Esophagus squamous epithelium (tissue), 5 donors: ENCODE measurements at places on chromosomes 2 and 18.

GRCh38 chr2:8306530-8307351 lies 375.1 kb upstream of the ID2 start:
- H3K4me1 ChIP-seq: no peaks in the 10 kb centered on the region
- no peak for DNase-seq
- H3K27ac ChIP-seq: peak overlapping the region; percentile 1
- H3K27me3 ChIP-seq: no peaks in the 10 kb centered on the region

- H3K4me1 ChIP-seq: peaks cover 57% of the 10 kb centered on the region
- H3K36me3 ChIP-seq: peaks cover 63% of the 10 kb centered on the region
- H3K4me3 ChIP-seq: peak overlapping the region; percentile 83
- DNase-seq: no peak
- H3K27me3 ChIP-seq: no peaks in the 10 kb centered on the region
Observed at GRCh38 chr2:27369471-27370025, 590 bp downstream of the EIF2B4 start.

- H3K4me1 ChIP-seq: no peaks in the 10 kb centered on the region
Observed at GRCh38 chr2:206368484-206368883, 74.8 kb upstream of the ADAM23 start.

DNA sequence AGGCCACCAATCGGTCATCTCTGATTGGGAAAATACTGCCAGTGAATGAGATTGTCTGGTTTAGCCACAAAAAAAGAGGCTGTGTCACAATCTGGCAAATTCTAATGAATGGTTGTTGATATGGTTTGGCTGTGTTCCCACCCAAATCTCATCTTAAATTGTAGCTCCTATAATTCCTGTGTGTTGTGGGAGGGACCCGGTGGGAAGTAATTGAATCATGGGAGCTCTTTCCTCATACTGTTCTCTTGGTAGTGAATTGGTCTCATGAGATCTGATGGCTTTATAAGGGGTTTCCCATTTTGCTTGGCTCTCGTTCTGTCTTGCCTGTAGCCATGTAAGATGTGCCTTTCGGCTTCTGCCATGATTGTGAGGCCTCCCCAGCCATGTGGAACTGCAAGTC lies 838.3 kb downstream of the SLC4A3 start:
- no peak for DNase-seq
- no peak overlapping the region for H3K27ac ChIP-seq
- H3K27me3 ChIP-seq: no peaks in the 10 kb centered on the region
- no peaks in the 10 kb centered on the region for H3K36me3 ChIP-seq

DNA sequence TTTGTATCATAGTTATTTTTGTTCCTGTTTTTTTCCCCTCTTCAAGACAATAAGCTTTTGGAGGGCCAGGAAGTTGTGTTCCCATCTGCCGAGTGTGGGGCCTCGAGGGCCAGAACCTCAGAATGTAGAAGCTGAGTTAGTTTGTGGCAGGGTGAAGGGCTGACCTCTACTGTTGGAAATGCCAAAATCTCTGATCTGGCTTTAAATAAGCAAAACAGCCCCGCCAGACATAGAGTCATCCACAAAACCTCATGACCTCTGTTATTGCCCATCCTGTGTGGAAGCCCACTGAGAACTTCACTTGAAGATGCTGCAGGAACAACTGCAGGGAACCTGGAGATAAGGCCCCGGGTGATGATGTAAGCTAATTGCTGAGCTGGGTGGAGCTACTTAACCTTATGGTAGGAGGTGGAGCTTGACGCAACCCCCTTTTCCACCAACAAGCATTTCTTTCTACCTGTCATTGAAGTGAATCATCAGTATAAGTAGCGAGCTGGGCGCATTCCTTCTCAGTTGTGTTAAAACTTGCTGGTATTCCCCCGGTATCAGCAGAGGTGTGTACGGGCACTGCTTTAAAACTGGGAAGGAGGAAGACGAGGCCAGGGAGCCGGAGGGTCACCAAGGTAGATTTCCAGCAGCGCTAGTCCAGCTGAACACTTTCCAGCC lies 177.2 kb downstream of the NEDD4L start:
- DNase-seq: no peak
- no peaks in the 10 kb centered on the region for H3K36me3 ChIP-seq
- H3K4me1 ChIP-seq: peaks cover 4% of the 10 kb centered on the region

DNA sequence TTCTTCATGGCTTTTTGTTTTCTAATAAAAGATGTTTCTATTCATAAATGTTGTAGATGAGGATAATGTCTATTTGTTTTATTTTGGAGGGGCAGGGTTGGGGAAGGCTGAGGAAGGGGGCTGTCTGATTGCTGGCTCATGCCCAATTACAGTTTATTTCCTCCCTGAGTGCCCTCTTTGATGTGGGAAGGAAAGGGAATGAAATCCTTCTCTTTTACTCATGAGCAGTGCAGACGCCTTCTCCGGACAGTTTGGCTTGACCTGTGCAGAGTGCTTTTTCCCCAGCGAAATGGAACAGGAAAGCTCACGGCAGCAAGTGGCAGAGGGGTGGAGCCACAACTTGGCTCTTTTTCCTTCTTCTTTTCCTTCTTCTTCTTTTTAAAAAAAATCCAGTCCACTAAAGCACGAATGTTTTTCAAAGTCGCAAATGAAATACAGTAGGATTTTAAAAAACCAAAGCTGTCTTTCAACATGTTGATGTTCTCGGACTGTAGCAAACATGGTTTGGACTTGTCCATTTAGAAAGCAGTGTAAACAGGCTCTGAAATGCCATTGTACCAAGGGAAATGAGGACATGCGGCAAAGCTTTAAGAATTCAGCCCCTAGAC lies 34.5 kb downstream of the RAB31 start:
- no peaks in the 10 kb centered on the region for H3K27me3 ChIP-seq
- H3K36me3 ChIP-seq: no peaks in the 10 kb centered on the region

DNA sequence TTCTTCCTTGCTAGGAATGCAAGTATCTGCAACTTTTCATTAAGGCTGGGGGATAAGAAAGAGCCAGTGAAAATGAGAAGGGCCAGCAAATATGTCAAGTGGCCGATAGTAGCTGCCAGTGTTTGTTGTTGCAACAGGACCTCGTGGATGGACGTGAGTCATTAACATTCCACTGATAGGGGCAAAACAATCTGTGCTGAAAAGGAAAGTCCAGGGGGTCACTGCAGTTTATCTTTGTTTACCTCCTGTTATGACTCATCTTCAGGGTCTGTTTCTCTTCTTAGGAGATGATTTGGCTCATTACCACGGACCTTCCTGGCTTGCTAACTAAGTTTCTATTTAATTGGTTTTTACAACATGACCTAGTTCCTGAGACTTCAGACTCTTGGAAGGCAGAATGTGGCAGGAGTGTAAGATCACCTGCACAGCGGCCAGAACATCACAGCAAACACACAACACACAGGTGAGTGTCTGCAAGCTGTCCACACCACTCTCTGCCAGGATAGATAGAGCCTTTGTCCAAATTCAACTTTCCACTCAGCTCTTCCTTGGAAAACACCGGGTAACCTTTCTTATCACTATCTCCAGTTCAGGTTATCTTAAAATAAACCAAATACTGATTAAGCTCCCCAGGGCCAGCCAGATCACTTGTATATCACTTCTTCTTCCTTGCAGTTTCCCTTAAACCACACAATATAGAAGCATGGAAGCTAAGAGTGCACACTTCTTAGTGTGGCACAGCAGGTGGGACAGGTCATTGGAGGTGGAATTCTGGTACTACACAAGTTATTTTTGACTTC lies 157.5 kb upstream of the LMAN1 start:
- no peaks in the 10 kb centered on the region for H3K36me3 ChIP-seq
- no peaks in the 10 kb centered on the region for H3K27me3 ChIP-seq
- H3K27ac ChIP-seq: no peak overlapping the region
- no peak for DNase-seq
- H3K4me3 ChIP-seq: no peak overlapping the region

- H3K36me3 ChIP-seq: no peaks in the 10 kb centered on the region
- H3K27me3 ChIP-seq: no peaks in the 10 kb centered on the region
- no peak overlapping the region for H3K4me3 ChIP-seq
- DNase-seq: no peak
- H3K27ac ChIP-seq: no peak overlapping the region
Observed at GRCh38 chr18:11741505-11742145, 52.6 kb downstream of the GNAL start.

- no peak overlapping the region for H3K4me3 ChIP-seq
- no peaks in the 10 kb centered on the region for H3K36me3 ChIP-seq
- peaks cover 13% of the 10 kb centered on the region for H3K4me1 ChIP-seq
- H3K27me3 ChIP-seq: no peaks in the 10 kb centered on the region
Observed at GRCh38 chr18:45828917-45829811, 3.7 kb downstream of the SIGLEC15 start.

DNA sequence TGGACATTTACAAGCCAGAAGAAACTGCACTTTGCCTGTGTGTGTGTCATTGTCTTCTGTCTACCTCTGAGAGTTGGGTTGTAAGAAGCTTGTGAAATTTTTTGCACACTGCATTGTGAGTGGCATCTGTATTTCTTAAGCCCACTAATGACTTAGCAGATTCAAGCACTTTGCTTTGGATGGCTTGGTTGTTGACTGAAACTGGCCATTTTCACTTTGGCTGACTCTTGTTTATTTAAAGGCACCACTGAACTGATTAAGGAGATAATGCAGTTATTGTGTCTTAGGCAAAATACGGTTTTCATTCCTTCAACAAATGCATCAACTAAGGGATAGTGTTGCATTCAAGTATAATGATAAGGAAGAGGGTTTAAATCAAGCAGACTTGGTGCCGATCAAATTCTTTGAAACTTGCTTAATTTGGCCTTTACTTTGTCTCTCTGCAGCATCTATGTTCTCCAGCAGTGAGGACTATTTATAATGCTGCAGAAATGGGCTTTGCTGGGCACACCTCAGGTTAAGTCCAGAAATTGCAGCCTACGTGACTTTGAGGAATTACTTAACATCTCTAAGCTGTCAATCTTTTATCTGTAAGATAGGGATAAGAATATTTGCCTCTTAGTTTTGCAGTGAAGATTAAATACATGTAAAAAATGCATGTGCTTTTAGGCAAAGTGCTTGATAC lies 142.0 kb downstream of the CCDC85A start:
- no peak overlapping the region for H3K4me3 ChIP-seq
- no peaks in the 10 kb centered on the region for H3K4me1 ChIP-seq
- no peaks in the 10 kb centered on the region for H3K36me3 ChIP-seq
- H3K27me3 ChIP-seq: no peaks in the 10 kb centered on the region
- no peak overlapping the region for H3K27ac ChIP-seq
- no peak for DNase-seq

DNA sequence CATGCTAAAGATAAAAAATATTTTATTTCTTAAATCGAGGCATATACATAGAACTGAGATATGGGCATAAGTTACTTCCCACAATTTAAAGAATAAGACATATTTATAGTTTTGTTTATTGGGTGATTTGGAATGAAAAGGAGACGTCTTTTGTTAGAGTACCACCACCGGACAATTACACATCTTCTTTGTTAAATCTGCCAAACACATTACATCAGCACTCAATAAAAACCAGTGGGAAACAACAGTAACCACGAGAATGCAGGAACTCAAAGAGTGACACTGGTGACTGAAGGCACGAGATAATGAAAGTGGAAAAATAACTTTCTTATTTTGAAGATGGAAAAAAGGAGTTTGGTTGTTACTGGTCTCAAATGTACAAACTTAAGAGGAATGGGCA lies 92.6 kb upstream of the TFCP2L1 start:
- H3K27ac ChIP-seq: no peak overlapping the region
- H3K27me3 ChIP-seq: no peaks in the 10 kb centered on the region
- no peak overlapping the region for H3K4me3 ChIP-seq
- H3K36me3 ChIP-seq: peaks cover 45% of the 10 kb centered on the region

DNA sequence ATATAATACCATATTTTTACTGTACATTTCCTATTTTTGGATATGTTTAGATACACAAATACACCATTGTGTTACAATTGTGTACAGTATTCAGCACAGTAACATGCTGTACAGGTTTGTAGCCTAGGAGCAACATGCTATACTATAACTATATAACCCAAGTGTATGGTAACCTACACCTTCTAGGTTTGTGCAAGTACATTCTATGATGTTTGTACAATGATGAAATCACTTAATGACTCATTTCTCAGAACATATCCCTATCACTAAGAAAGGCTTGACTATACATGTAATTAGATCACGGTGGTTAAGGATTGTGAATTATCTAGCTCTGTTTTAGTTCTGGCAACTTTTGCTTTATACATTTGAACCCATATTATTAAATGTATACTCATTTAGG lies 31.3 kb downstream of the NPHP1 start:
- no peaks in the 10 kb centered on the region for H3K27me3 ChIP-seq
- no peaks in the 10 kb centered on the region for H3K36me3 ChIP-seq
- H3K4me1 ChIP-seq: peaks cover 6% of the 10 kb centered on the region

GRCh38 chr2:30113617-30114293 lies 33.1 kb upstream of the YPEL5 start:
- H3K4me1 ChIP-seq: no peaks in the 10 kb centered on the region
- H3K27me3 ChIP-seq: no peaks in the 10 kb centered on the region
- DNase-seq: no peak
- H3K4me3 ChIP-seq: no peak overlapping the region
- H3K27ac ChIP-seq: no peak overlapping the region

GRCh38 chr2:5766561-5766960 lies 74.4 kb downstream of the SOX11 start:
- no peak overlapping the region for H3K4me3 ChIP-seq
- H3K27ac ChIP-seq: no peak overlapping the region
- DNase-seq: no peak
- H3K27me3 ChIP-seq: no peaks in the 10 kb centered on the region
- H3K36me3 ChIP-seq: no peaks in the 10 kb centered on the region
- no peaks in the 10 kb centered on the region for H3K4me1 ChIP-seq

DNA sequence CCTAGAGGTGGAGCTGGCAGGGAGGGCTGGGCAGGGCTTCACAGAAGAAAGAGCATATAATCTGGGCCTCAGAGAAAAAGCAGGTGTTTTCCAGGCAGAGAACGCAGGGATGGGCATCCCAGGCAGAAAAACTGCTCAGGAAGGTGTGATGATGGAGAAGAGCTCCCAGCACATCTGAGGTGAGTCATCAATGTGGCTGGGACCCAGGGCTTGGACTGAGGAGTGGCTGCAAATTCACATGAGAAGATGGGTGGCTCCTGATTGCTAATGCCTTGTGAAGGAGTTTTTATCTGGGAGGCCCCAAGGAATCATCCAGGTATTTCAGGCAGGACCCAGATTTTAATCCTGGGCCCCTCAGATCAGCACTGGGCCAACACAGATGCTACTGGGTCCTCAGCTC lies 10.2 kb downstream of the IL1F10 start:
- no peaks in the 10 kb centered on the region for H3K27me3 ChIP-seq
- no peaks in the 10 kb centered on the region for H3K36me3 ChIP-seq
- no peak overlapping the region for H3K4me3 ChIP-seq
- peak overlapping the region; percentile 80 for H3K27ac ChIP-seq
- peaks cover 16% of the 10 kb centered on the region for H3K4me1 ChIP-seq

GRCh38 chr2:8858264-8858663 lies 20.9 kb upstream of the KIDINS220 start:
- H3K4me1 ChIP-seq: peaks cover 5% of the 10 kb centered on the region
- H3K4me3 ChIP-seq: no peak overlapping the region
- H3K36me3 ChIP-seq: no peaks in the 10 kb centered on the region
- no peaks in the 10 kb centered on the region for H3K27me3 ChIP-seq
- H3K27ac ChIP-seq: no peak overlapping the region

DNA sequence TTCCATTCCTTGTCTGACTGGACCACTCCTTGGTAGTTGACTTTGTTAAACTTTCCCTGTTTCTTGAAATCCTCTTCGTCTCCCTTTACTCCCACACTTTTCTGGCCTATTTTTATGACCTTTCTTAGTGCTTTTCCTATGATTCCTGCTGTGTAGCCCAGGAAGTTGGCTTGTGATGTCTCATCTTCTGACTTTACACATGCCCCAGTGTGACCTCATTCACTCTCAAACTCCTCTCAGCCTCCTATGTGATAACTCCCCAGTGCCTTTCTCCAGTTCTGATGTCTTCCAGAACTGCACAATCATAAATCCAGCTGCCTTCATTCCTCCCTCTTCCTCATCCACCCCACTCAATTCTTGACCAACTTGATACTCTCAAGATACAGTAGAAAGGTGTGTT lies 407.6 kb downstream of the TGIF1 start:
- H3K36me3 ChIP-seq: no peaks in the 10 kb centered on the region
- H3K27me3 ChIP-seq: no peaks in the 10 kb centered on the region
- H3K4me1 ChIP-seq: no peaks in the 10 kb centered on the region
- H3K4me3 ChIP-seq: no peak overlapping the region
- no peak for DNase-seq
